Osteocyte (in vitro differentiated cells): ENCODE measurements at places on chromosomes 16 and 17. TPM values are rescaled to one million over a fixed set of nuclear protein-coding genes. Genes with fewer than 3 reads are reported as not detected.

The FN3K gene
- 22.9 and 25.2 TPM in 2 replicates for total RNA-seq

The DHRS13 gene
- total RNA-seq = 10.7 and 12.4 TPM in 2 replicates

The GDPD3 gene
- total RNA-seq = 3.2 and 3.6 TPM in 2 replicates

The SLC5A10 gene
- not detected in 2 replicates for total RNA-seq

The CORO7 gene
- 35.5 and 40.1 TPM in 2 replicates for total RNA-seq

The AKAP1 gene
- 16.8 and 18.5 TPM in 2 replicates for total RNA-seq

The G6PC1 gene
- total RNA-seq = not detected in 2 replicates

- H3K4me3 ChIP-seq = no peak overlapping the region
- H3K27me3 ChIP-seq = no peaks in the 10 kb centered on the region
- peaks cover 71% of the 10 kb centered on the region for H3K4me1 ChIP-seq
- DNase-seq = no peak
- peak overlapping the region; percentile 83 for H3K27ac ChIP-seq
These were observed 35.6 kb downstream of the TUBD1 start for GRCh38 chr17:59856859-59857794.

DNA sequence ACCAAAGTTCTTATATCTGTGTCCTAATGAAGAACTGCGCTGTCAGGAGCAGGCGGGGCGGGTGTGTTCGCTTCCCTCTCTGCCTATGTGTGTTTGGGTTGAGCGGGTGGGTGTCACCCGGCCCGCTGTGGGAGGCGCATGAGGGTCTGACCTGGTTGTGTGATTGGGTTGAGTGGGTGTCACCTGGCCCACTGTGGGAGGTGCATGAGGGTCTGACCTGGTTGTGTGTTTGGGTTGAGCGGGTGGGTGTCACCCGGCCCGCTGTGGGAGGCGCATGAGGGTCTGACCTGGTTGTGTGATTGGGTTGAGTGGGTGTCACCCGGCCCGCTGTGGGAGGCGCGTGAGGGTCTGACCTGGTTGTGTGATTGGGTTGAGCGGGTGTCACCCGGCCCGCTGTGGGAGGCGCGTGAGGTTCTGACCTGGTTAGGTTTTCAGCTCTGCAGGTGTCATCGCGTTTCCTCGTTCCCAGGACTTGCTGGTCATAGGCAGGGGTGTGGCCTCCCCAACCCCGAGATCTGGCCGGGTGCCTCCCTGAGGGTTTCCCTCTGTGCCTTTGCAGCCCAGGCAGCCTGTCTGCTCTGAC is 69.6 kb upstream of the ZNF750 start:
- no peaks in the 10 kb centered on the region for H3K27me3 ChIP-seq
- H3K4me1 ChIP-seq = no peaks in the 10 kb centered on the region
- DNase-seq = no peak
- H3K4me3 ChIP-seq = no peak overlapping the region
- H3K27ac ChIP-seq = no peak overlapping the region

- H3K4me3 ChIP-seq = no peak overlapping the region
- DNase-seq = no peak
- no peaks in the 10 kb centered on the region for H3K4me1 ChIP-seq
- H3K36me3 ChIP-seq = peaks cover 2% of the 10 kb centered on the region
- no peak overlapping the region for H3K27ac ChIP-seq
These were observed 594.3 kb upstream of the CDH5 start for GRCh38 chr16:65772134-65772732.

- no peaks in the 10 kb centered on the region for H3K36me3 ChIP-seq
- H3K4me1 ChIP-seq = peaks cover 25% of the 10 kb centered on the region
- no peak overlapping the region for H3K4me3 ChIP-seq
- no peaks in the 10 kb centered on the region for H3K27me3 ChIP-seq
These were observed 91.4 kb upstream of the TBX2 start for GRCh38 chr17:61307905-61308886.

- no peak for DNase-seq
- H3K27me3 ChIP-seq = no peaks in the 10 kb centered on the region
- no peak overlapping the region for H3K4me3 ChIP-seq
- H3K4me1 ChIP-seq = peaks cover 46% of the 10 kb centered on the region
These were observed 424.5 kb upstream of the CDH11 start for GRCh38 chr16:65546353-65546791.

DNA sequence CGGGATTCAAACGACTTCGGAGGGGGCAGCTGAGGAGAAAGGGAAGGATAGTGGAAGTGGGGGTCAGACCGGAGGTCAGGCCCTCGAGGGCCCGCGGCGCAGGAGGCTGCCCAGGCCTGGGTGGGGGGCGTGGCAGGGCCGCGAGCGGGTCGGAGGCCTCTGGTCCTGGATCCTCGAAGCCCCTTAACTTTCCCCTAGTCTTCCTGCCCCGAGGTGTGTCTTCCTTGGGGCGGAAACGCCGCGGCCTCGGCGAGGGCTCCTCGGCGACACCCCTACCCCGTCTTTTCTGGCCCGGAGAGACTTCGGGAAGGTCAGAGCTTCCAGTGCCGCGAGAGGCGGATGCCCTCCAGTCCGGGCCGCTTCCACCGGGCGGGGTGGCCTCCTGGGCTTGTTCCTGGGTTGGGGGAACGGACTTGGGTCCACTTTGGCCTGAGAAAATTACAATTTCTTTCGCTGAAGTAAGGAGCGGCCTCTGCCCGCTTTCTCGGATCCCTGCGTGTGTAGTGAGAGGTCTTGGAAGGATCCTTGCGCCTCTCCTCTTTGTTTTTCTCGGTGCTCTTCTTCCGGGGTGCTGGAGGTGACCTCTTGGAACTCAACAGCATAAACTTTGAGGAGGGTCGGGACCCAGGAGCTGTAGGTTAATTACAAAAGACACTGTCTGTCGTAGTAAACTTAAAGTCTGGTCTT is 491 bp downstream of the IST1 start:
- H3K36me3 ChIP-seq = peaks cover 2% of the 10 kb centered on the region
- peaks cover 28% of the 10 kb centered on the region for H3K4me1 ChIP-seq
- no peaks in the 10 kb centered on the region for H3K27me3 ChIP-seq
- DNase-seq = no peak

DNA sequence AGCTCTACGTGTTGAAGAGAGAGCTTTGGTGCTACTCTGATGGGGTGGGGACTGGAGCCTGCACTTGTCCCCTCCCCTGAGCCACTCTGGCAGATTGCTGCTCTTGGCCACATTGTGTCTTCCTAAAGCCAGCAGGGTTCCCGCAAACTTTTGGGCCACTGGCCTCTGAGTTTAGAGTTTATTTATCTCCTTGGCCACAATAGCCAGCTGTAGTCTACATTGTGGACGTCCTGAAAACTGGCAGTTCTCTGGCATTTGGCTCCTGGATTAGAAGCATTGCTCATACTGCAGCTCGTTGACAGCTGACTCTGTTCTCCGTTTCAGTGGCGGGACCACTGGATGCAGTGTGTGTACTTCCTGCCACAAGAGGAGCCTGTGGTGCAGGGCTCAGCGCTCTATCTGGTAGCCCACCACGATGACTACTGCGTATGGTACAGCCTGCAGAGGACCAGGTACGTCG is 34.6 kb downstream of the PRMT7 start:
- no peaks in the 10 kb centered on the region for H3K4me1 ChIP-seq
- H3K27ac ChIP-seq = no peak overlapping the region
- H3K36me3 ChIP-seq = peaks cover 36% of the 10 kb centered on the region
- H3K27me3 ChIP-seq = no peaks in the 10 kb centered on the region
- DNase-seq = no peak

- DNase-seq = no peak
- peak overlapping the region; percentile 98 for H3K27ac ChIP-seq
- H3K27me3 ChIP-seq = no peaks in the 10 kb centered on the region
- H3K36me3 ChIP-seq = peaks cover 28% of the 10 kb centered on the region
- peaks cover 52% of the 10 kb centered on the region for H3K4me1 ChIP-seq
- H3K4me3 ChIP-seq = peak overlapping the region; percentile 49
These were observed 5.7 kb upstream of the RASL10B start for GRCh38 chr17:35725802-35726126.

DNA sequence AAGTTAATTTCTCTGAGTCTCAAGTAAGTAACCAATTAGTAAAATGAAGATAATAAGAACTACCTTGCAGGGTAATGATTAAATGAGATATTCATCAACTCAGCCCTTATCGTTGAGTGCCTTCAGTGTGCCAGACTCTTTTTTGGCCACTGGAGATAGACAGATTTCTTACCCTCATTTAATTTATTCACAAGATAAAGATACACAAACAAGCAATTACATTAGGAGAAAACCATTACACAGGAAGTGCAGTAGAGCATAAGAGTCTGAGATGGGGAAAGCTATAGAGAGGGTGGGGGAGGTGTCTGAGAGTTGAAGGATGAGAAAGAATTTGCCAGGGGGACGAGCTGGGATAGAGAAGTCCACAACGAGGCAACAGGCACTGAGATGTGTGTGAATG is 72.5 kb upstream of the BCAR1 start:
- peaks cover 65% of the 10 kb centered on the region for H3K4me1 ChIP-seq
- H3K36me3 ChIP-seq = peaks cover 3% of the 10 kb centered on the region
- H3K27ac ChIP-seq = peak overlapping the region; percentile 68

DNA sequence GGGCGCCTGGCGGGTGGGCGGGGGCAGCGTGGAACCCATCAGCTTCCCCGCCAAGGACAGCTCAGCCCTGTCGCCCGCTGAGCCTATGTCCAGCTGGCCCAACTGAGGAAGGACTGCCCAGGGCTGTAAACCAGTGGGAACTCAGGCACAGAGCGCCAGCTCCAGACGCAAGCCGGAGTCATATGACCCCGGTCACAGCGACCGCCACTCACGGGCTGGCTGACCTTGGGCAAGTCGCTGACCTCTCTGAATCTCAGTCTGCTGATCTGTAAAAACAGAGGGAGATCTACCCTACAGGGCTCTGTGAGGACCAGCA is 170.0 kb downstream of the C16orf78 start:
- peaks cover 28% of the 10 kb centered on the region for H3K27me3 ChIP-seq
- H3K27ac ChIP-seq = no peak overlapping the region
- no peak overlapping the region for H3K4me3 ChIP-seq
- no peak for DNase-seq
- no peaks in the 10 kb centered on the region for H3K36me3 ChIP-seq
- H3K4me1 ChIP-seq = peaks cover 46% of the 10 kb centered on the region

DNA sequence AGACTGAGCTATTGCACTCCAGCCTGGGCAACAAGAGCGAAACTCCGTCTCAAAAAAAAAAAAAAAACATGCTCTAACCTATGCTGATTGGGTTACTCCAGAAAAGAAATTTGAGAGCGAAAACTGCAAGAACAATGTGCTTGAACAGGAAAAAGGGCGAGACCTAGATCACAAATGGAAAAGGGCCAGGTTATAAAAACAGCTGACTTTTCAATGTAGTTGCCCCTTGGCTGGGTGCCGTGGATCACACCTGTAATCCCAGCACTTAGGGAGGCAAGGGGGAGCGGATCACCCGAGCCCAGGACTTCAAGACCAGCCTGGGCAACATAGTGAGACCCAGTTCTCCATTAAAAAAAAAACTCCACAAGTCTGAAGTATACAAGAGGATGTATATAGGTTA is 48.8 kb downstream of the MRM3 start:
- no peak overlapping the region for H3K27ac ChIP-seq
- H3K27me3 ChIP-seq = no peaks in the 10 kb centered on the region
- peaks cover 33% of the 10 kb centered on the region for H3K4me1 ChIP-seq
- H3K4me3 ChIP-seq = no peak overlapping the region
- H3K36me3 ChIP-seq = peaks cover 5% of the 10 kb centered on the region

DNA sequence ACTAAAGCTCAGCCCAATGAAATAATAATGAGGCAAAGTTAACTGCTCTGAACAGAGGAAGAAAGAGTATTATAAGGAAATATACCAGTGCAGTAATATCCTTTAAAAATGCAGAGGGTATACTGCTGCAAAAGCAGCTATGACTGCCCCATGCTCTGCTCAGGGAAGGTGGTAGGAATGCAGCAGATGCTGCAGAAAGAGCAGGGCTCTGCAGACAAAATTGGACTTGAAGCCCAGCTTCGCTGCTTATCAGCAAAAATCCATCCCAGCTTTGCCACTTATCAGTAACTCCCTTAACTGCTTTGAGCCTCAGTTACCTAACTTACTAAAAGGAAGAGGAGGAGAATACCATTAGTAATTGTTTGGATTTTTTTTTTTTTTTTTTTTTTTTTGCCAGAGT is 533.8 kb upstream of the CDH5 start:
- no peak for DNase-seq
- H3K4me1 ChIP-seq = no peaks in the 10 kb centered on the region
- no peaks in the 10 kb centered on the region for H3K36me3 ChIP-seq
- peaks cover 17% of the 10 kb centered on the region for H3K27me3 ChIP-seq

DNA sequence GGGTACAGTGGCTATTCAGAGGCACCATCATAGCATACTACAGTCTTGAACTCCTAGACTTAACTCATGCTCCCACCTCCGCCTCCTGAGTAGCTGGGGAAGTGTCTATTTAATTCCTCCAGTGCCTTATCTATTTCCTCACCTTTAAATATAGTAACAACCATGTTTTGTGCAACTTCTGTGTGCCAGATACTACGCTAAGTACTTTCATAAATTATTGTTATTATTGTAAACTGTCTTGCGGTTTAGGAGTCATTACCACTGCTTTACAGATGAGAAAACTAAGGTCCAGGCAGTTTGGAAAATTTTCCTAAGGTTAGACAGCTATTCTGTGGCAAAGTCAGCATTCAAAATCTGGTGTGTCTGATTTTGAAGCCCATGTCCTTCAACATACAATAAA is 359.1 kb upstream of the XYLT1 start:
- no peak for DNase-seq
- H3K36me3 ChIP-seq = no peaks in the 10 kb centered on the region
- no peaks in the 10 kb centered on the region for H3K27me3 ChIP-seq
- no peak overlapping the region for H3K4me3 ChIP-seq
- H3K27ac ChIP-seq = no peak overlapping the region
- no peaks in the 10 kb centered on the region for H3K4me1 ChIP-seq

DNA sequence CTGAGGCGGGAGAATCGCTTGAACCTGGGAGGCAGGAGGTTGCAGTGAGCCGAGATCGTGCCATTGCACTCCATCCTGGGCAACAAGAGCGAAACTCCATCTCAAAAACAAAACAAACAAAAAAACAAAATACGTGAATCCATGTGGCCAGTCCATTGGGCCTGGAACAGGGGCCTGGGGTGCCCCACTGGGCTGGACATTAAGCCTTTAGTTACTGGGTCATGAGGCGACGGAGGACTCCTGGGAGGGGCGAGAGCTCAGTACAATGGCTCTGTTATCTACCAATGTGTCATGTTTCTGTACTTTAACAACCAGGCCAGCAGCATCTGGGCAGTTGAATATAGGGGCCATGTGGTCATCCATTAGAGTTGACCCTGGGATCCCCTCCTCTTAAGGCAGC is 18.9 kb upstream of the CLEC18A start:
- H3K4me1 ChIP-seq = peaks cover 21% of the 10 kb centered on the region
- no peaks in the 10 kb centered on the region for H3K27me3 ChIP-seq
- no peak overlapping the region for H3K4me3 ChIP-seq
- H3K36me3 ChIP-seq = peaks cover 26% of the 10 kb centered on the region
- DNase-seq = no peak

- H3K27ac ChIP-seq = peak overlapping the region; percentile 91
- H3K27me3 ChIP-seq = no peaks in the 10 kb centered on the region
These were observed 1.8 kb downstream of the ZC3H7A start for GRCh38 chr16:11794996-11795886.

DNA sequence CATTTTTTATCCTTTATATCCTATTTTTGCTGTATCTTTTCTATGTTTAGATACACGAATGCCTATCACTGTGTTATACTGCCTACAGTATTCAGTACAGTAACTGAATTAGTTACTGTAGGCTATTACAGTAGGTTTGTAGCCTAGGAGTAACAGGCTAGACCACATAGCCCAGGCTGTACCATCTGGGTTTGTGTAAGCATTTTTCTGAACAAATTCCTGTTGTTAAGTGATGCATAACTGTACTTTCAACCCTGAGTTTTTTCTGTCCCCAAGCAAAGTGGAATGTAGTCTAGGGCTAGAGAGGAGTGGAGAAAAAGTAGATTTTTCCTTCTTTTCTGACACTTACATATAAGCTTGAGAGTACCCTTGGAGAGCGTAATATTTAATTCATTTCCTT is 282.1 kb downstream of the HS3ST3B1 start:
- DNase-seq = no peak
- no peak overlapping the region for H3K27ac ChIP-seq
- no peaks in the 10 kb centered on the region for H3K36me3 ChIP-seq
- H3K4me3 ChIP-seq = no peak overlapping the region
- H3K27me3 ChIP-seq = no peaks in the 10 kb centered on the region
- peaks cover 10% of the 10 kb centered on the region for H3K4me1 ChIP-seq
